Left renal cortex interstitium (tissue), 4 donors: ENCODE measurements at places on chromosomes 1 and 21.

DNA sequence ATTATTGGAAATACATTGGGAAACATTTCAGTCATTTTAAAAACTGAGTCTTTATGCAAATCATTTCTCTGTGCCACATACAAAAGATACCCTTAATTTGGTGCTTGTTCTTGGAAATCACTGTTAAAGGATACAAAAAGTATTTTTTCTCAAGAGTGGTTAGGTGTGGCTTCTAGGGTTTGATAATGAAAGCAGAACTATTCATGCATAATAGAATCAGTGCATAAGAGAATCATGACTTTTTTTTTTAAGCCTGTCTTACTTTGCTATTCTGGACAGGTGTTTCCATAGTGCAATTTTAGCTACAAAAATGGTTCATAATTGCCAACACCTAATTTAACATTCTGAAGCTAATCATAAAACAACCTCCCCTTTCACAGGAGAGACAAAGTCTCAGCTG lies 233.0 kb upstream of the NRIP1 start:
- DNase-seq = no peak

- no peak for DNase-seq
These were observed 475.0 kb upstream of the NCAM2 start for GRCh38 chr21:20523191-20523590.

DNA sequence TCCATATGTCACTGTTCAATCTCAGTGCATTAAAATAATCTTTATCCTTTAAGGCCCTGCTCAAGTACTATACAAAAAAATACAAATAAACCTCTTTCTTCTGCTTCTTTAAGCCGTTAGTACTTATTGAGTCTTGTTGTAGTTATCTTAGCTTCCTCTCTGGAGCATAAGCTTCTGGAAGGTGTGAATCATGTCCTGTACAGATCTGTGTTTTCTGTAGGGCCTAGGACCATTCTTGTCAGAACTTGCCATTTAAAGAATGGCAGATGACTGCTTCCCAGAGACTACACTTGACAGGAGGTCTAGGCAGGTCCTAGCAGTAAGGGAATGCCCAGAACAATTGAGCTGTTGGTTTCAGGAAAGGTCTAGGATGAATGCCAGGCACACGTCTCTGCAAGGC lies 12.9 kb downstream of the NEK7 start:
- DNase-seq = no peak

GRCh38 chr1:14949836-14950713 lies 203.5 kb upstream of the TMEM51 start:
- DNase-seq = no peak

GRCh38 chr21:15367061-15367626 lies 302.3 kb upstream of the NRIP1 start:
- no peak for DNase-seq

- peak; percentile 26 for DNase-seq
These were observed 54.3 kb upstream of the HNRNPU start for GRCh38 chr1:244918421-244919319.

- DNase-seq = no peak
These were observed 2.7 kb downstream of the FAM110D start for GRCh38 chr1:26161415-26162219.

DNA sequence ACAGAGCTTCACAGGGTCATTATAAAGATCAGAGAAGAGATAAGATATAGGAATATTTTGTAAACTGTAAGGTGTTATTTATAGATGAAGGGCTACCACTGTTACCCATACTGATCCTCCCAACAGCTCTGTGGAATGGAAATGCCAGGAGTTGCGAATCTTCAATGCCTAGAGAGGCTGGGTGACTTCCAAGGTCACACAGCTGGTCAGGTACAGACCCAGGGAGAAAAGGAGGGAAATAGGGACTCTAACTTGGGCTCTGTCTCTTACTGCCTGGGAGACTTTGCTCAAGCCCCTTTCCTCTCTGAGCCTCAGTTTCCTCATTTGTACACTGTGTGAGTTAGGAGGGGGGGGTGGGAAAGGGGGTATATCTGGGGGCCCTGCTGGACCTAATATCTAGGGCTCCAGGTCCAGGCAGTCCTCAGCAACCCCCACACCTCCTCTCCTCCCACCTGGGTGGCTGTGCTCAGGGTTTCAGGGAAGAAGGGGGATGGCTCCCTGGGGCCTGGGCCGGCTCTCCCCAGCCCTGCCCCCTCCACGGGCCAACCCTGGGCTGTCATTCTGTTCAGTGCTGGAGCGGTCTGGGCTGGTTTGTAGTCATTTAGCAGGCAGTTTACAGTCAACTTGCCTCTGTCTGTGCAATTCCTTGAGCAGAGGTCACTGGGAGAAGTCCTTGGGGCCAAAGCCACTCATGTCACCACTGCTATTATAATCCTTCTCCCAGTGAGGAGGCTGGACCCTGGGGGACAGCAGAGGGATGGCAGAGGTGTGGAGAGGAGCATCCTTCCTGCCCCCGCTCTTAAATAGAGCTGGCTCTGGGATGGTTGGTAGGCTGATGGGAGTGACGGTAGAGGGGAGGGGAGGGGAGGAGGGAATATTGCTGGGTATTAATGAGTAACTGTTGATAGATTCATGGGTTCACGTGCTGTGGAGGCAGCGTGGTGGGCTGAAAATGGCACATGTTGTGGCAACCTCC lies 1.7 kb downstream of the BSND start:
- no peak for DNase-seq

- no peak for DNase-seq
These were observed 7.3 kb downstream of the MYOG start for GRCh38 chr1:203078478-203078877.

- no peak for DNase-seq
These were observed 115.0 kb upstream of the SMYD2 start for GRCh38 chr1:214165850-214166374.

- no peak for DNase-seq
These were observed 50.9 kb downstream of the VANGL2 start for GRCh38 chr1:160451119-160451858.

GRCh38 chr1:218705391-218705790 lies 360.3 kb downstream of the TGFB2 start:
- no peak for DNase-seq

DNA sequence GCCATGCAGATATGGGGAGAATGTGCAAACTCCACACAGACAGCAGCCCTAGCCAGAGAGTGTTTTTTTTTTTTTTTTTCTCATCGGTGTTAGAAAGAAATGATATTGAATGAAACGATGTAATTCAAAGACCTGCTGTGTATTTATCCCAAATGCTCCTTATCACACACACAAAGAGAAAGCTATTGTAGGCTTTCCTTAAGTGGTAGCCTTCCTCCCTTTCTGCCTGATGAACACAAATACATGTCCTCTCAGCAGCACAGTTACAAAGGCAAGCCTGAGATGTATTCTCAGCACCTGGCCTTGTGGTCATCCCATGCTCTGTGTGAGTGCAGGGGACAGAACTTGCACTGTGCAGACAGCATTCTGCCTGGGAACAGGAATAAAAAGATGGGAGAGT lies 93.8 kb downstream of the PLPPR5 start:
- no peak for DNase-seq

DNA sequence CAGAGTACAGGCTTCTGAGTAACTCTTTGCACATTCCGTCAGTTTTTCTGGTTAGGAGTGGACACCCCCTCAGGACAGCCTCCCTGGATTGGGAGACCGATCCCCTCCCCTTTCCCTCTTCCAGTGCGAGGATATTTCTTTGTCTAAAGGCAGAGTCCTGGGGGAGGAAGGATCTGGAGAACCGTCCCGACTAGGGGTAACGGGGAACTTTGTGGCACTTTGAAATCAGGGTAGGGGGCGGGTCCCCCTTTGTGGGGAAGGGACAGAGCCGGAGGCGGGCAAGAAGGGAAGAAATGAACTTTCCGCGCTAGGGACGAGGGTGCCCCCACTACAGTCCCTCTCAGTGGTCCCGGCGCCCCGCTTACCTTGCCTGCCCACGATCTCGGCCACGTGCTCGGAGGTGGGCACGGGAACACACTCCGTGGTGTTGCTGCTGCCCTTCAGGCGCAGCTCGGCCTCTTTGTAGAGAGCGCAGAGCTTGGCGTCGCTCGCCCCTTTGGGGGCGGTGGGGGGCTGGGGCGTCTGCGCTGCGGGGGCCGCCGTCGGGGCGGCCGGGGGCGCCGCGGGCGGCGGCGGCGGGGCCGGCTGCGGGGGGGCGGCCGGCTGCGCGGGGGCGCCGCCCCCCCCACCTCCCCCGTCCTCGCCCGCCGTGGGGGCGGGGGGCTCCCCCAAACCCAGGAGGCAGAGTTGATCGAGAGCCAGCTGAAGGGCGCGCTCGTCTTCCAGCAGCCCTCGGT lies 917 bp downstream of the MEX3A start:
- no peak for DNase-seq

DNA sequence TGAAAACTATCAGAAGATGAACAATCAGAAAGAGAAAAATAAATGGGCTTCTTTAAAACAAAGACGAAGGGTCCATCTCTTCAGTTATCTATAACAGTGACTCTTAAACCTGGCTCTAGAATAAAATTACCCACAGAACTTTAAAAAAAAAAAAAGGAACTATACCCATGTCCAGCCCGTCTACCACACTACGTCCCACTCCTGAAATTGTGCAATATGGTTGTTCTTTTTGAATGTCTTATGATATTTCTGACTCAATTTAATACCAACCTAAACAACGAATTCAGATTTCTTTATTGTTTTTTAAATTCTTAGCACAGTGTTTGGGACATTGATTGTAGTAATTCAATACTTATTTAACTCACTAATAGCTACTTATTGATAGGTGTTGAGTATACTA lies 246.3 kb downstream of the DPYD start:
- DNase-seq = no peak

DNA sequence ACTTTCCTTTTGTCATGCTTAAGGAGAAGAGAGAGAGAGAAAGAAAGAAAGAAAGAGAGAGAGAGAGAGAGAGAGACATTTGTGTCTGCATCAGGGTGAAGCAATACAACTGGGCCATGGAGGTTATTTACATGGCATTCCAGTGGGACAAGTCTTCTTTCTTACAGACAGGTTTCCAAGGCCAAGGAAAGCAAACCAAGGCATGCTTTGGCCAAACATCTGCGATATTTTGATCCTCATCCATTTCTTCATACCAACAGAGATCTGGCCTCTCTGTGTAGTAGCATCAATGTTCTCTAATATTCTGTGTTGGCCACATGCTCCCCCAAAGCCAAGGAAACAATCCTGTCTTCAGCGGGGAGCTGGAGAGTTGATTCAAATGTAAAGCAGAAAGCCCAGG lies 292.1 kb downstream of the SETD4 start:
- DNase-seq = no peak

GRCh38 chr1:1067860-1068516 lies 6.1 kb downstream of the RNF223 start:
- DNase-seq = no peak

DNA sequence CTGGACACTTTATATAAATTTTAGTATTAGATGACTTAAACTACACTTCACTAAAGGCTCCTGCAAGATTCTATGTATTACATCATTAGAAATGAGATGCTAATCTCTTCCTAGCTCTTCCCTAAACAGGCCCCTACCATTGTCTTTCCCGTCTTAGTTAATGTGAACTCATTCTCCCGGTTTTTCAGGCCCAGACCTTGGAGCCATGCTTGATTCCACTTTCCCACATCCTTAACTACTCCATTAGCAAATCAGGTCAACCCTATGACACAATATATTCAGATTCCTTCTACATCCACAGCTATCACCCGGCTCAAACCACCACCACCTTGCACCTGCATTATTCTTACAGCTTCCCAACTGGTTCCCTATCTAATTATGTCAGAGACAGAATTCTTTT lies 73.3 kb downstream of the NVL start:
- DNase-seq = no peak

DNA sequence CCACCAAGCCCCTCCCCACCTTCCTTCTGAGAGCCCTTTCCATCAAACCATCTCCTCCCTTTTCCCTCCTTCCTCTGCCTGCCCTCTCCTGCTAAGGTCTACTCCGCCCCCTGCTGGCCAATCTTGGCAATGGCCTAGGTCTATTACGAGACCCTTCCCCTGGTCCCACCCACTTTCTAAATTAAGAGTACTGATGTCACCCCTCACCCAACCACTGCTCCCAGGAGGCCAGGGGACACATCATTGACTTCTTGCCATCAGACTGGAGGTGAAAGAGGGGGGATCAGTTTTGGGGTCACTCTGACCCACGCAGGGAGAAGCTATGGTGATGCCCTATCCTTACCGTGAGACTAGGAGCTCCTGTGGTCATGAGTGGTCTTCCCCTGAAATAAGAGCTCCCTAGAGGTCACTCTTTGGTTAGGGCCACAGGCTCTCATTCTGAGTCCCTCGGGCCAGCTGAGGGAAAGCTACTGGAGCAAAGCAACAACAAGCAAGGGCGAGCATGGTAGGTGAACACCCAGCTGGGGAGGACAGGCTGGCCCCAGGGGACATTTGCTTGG lies 34.6 kb upstream of the S100A7 start:
- no peak for DNase-seq

- DNase-seq = no peak
These were observed 36.2 kb upstream of the MRPS6 start for GRCh38 chr21:34037009-34037795.

DNA sequence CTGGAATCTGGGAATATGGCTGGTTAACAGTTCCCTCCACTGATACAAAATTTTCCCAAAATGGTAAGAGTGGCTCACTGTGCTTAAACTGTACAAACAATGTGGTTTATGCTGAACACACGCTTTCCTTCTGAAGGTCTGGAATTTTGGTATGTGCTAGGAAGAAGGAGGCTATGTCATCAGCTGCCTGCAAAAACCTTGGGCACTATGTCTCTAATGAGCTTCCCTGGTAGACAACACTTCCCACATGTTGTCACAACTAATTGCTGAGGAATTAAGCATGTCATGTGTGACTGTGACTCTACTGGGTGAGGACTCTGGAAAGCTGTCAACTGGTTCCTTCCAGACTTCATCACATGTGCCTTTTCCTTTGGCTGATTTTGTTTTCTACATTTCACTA lies 29.2 kb downstream of the IPP start:
- no peak for DNase-seq

GRCh38 chr1:51009381-51009780 lies 39.3 kb downstream of the CDKN2C start:
- DNase-seq = no peak

DNA sequence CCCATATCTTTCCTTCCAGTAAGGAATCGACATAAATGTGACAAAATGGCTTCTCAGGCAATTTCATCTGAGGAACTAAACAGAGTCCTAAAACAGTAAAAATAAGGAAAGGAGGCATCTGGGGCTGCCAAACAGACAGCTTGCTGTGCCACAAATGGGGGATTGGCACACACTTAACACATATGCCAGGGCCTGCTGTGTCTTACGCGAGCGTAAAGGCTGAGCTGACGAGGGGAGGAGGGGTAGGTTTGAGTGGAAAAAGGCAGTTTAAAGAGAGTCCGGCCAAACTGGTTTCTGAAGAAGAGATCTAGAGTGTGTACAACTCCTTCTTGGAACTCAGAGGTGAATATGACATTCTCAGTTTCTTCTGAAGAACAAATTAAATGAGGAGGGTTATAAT lies 244.1 kb upstream of the MAP1LC3C start:
- DNase-seq = no peak
